ENCODE measurements at places on chromosomes 6 and 20.

- no peak for DNase-seq
Measured at GRCh38 chr6:127900935-127901334, at the start of gene THEMIS. THEMIS (minus strand) TSS chr6:127901058; CDS start chr6:127900932, 126 bp downstream.

GRCh38 chr20:16539280-16540021, 33.8 kb downstream of the KIF16B start:
- no peak for DNase-seq

- DNase-seq = no peak
Measured at GRCh38 chr20:22403632-22404361, 180.6 kb downstream of the FOXA2 start.

GRCh38 chr20:20024942-20025341, 7.8 kb downstream of the NAA20 start:
- DNase-seq = no peak

DNA sequence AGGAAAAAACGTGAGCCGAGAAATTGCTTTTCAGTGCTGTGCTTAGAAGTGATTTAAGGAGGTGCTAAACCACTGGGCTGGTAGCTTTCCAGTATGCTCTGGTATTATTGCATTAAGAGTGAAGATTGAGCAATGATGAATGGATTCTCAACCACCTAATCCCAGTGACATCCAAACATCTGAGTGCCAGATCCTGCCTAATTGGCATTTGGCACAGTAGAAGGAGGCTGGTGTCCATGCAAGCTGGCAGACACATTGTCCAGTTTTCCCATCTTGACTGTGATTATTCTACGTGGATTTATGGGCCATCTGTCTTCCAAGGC, 398.0 kb upstream of the PLCB4 start:
- DNase-seq = no peak

GRCh38 chr20:49179368-49180277, 8.5 kb downstream of the STAU1 start:
- no peak for DNase-seq

DNA sequence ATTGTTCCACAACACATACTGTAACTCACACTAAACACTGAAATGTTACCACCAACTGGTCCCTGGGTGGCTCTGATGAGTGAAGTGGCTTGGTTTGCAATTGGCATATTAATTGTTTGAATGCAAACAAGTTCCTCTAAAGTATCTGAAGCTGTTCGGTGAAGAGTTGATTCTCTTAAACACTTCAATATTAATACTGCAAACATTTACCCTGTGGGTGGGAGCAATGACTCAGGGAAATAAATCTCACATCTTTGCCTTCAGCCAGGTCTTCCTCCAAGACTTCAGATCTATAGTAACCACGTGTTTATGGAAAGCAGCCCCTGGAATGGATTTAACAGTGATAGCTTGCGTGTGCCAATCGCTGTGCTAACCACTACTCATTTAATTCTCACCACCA, 176.0 kb downstream of the MAFB start:
- DNase-seq = peak; percentile 33

DNA sequence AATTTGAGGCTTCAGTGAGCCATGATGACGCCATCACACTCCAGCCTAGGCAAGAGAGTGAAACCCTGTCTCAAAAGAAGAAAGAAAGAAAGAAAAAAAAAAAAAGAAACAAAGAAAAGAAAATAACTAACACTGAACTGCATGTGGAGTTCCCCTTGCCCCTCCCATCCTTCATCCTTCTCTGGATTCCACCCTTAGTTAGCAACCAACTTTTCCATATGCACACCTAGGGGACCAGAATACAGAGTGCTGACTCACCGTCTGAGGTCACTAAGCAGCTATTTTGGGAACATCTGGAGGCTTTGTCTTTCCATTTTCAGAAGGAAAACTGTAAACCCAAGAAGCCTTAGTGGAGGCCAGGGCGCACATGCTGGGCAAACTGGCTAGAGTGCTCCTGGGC, 257.4 kb downstream of the MAFB start:
- no peak for DNase-seq

GRCh38 chr6:26552640-26553188, 14.5 kb downstream of the HMGN4 start:
- peak; percentile 24 for DNase-seq

DNA sequence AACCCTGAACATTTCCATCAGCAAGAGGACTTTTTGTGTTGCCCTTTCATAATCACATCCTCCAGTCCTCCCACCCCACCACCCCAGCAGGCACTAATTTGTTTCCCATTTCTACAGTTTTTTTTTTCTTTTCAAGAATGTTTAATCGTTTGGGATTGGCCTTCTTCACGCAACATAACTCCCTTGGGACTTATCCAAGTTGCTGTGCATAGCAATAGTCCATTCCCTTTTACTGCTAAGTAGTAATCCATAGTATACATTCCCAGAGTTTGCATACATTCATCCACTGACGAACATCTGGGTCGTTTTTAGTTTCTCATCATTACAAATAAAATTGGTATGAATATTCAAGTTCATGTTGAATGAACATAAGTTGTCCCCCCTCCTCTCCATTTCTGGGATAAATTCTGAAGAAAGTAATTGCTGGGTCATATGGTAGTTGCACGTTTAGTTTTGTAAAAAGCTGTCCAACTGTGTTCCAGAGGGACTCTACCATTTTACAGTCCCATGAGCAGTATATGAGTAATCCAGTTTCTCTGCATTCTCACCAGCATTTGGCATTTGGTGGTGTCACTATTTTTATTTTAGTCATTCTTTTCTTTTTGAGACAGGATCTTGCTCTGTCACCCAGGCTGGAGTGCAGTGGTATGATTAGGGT, 90.8 kb downstream of the DOK5 start:
- DNase-seq = no peak

DNA sequence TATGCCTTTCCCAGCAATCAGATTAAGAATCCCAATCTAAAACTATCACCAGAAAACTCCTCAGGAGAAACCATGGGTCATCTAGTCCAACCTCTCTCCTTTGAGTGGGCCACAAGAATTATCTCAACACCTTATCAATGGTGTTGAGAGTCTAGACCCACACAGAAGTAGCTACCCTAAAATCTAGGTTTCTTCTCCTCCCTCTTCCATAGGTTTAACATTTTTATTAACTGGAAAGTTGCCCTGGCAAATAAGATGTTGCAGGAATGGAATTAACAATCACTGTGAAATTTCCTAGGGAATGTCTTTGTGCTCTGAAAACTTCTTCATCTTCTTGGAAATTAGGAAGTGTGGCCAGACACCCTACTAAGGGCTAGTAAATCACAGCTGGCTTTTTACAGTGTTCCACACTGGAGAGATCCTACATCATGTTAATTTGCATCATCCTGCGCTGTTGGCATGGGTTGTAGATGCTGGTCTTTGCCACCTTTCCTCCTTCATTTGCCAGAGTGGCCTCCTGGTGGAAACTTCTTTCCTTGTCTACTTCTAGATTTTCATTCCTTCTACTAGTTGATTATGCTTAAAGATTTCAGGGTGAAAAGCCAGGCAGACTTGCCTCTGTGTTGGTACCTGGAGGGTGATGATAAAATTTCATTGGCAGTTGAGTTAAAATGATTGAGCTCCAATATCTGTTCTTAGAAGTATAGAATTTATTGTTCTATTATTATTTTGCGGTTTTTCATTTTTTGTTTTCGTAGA, 2.7 kb downstream of the TNFAIP3 start:
- DNase-seq = no peak

DNA sequence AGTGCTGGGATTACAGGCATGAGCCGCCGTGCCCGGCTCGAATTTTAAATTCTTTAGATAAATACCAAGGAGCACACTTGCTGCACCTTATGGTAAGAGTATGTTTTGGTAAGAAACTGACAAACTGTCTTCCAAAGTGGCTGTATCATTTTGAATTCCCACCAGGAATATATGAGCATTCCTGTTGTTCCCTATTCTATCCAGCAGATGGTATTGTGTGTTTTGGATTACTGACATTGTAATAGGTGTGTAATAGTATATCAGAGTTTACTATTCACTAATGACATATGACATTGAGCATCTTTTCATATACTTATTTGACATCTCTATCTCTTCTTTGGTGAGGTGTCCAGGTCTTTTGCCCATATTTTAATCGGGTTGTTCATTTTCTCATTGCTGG, 40.5 kb downstream of the TGM6 start:
- DNase-seq = peak; percentile 33

GRCh38 chr20:57108742-57109570, 157.5 kb downstream of the BMP7 start:
- no peak for DNase-seq

GRCh38 chr6:108850669-108851465, 2.6 kb downstream of the ARMC2 start:
- DNase-seq = no peak

- DNase-seq = peak; percentile 74
Measured at GRCh38 chr6:97497713-97498331, 214.8 kb upstream of the MMS22L start.

- DNase-seq = no peak
Measured at GRCh38 chr20:40336533-40336932, 352.5 kb downstream of the MAFB start.

GRCh38 chr6:17059850-17060249, 42.0 kb upstream of the STMND1 start:
- no peak for DNase-seq

- peak; percentile 15 for DNase-seq
Measured at GRCh38 chr6:49462071-49462470, 982 bp downstream of the MMUT start.

- no peak for DNase-seq
Measured at GRCh38 chr6:102474041-102474807, 1080.7 kb downstream of the GRIK2 start.

- DNase-seq = no peak
Measured at GRCh38 chr20:51341581-51341980, 200.9 kb downstream of the NFATC2 start.

DNA sequence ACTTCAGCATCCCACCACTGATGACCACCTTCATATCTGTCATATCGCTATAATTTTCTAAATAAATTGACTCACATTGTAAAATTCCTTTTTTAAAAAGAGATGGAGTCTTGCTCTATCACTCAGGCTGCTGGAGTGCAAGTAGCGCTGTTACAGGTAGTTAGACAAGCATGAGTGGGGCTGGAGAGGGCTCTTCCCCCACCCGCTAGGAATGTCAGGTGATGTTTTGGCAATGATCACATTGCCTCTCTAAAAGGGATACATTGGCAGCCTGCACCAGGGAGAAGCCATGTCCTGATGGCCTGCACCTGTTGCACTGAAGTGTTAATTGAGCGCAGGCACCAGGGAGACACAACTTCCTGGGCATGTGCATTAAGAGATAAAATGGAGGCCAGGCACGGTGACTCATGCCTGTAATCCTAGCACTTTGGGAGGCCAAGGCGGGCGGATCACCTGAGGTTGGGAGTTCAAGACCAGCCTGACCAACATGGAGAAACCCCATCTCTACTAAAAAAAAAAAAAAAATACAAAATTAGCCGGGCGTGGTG, 16.9 kb upstream of the SLC22A16 start:
- no peak for DNase-seq

- no peak for DNase-seq
Measured at GRCh38 chr20:41142919-41143318, 5.6 kb downstream of the PLCG1 start.

- DNase-seq = no peak
Measured at GRCh38 chr6:33627876-33628275, 6.8 kb downstream of the ITPR3 start.

DNA sequence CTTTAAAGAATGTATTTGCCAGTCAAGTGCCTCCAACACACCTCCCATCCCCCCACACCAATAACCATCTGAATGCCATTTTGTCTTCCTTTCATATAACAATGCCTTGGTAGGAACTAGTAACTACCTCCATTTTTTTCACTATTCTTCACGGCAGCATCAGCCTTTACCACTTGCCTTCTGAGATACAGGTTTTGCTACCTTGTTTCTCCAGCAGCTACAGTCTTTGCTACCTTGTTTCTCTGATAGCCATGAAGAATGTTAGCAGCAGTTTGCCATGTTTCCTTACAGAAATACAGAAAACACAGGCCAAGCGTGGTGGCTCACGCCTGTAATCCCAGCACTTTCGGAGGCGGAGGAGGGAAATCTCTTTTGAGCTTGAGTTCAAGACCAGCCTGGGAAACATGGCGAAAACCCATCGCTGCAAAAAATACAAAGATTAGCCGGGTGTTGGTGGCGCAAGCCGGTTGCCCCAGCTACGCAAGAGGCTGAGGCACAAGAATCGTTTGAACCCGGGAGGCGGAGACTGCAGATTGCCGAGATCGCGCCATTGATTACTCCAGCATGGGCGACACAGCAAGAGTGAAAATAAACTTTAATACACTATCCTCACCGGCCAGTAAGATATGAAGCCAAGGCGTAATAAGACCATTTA, 100.9 kb downstream of the HFE start:
- DNase-seq = peak; percentile 75

DNA sequence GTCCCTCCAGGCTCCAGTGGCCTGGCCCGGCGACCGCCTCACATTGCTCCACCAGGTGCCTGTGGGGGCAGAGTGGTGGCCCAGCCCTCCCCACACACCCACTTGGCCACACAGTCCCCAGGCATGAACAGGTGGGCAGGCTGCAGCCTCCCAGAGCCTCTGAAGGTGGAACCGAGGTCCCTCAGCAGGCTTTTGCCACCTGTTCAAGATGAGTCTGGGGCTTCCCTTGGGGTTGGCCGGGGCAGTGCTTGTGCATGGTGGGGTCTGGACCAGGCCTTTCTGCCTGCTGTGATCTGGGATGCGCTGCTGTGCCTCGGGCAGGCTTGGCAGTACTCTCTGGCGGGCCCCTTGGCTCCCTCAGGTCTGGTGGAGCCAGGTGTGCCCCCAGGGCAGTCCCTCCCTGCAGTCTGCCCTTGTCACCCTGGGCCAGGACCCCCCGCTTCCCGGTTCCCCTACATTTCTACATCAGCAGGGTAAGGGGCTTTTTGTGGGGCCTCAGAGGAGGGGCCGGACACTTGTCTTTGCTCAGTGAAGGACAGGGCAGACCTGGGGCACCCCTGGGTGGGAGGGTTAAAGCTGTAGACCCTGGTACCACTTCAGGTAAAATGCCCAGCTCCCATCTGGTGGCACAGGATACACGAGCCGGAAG, 2.7 kb upstream of the COL9A3 start:
- no peak for DNase-seq

GRCh38 chr6:72420409-72420808, 201.5 kb upstream of the KCNQ5 start:
- DNase-seq = no peak

DNA sequence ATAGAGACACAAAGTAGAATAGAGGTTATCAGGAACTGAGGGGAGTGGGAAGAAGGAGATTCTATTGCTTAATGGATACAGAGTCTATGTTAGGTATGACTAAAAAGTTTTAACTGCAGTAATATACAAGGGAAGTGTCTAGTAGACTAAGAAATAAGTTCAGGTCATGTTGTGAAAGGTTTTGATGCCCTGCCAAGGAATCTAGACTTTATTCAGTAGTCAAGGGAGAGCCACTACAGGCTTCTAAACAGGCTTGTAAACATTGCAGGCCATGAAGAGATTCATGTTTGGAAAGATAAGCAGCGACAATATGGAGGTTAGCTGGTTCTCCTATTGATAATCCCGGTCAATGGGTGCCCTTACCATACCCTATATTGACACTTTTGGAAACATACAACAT, 352.8 kb upstream of the SOX4 start:
- no peak for DNase-seq

GRCh38 chr6:106609699-106610098, 19.6 kb downstream of the RTN4IP1 start:
- DNase-seq = peak; percentile 48
